ENCODE measurements at places on chromosomes 3 and 15. TPM values are rescaled to one million over a fixed set of nuclear protein-coding genes. Genes with fewer than 3 reads are reported as not detected.

- no peaks in the 10 kb centered on the region for H3K4me1 ChIP-seq
- H3K27ac ChIP-seq: no peak overlapping the region
- no peak for DNase-seq
- no peak overlapping the region for H3K4me3 ChIP-seq
- H3K36me3 ChIP-seq: no peaks in the 10 kb centered on the region
Observed at GRCh38 chr3:100185847-100186246, 71.5 kb upstream of the FILIP1L start.

DNA sequence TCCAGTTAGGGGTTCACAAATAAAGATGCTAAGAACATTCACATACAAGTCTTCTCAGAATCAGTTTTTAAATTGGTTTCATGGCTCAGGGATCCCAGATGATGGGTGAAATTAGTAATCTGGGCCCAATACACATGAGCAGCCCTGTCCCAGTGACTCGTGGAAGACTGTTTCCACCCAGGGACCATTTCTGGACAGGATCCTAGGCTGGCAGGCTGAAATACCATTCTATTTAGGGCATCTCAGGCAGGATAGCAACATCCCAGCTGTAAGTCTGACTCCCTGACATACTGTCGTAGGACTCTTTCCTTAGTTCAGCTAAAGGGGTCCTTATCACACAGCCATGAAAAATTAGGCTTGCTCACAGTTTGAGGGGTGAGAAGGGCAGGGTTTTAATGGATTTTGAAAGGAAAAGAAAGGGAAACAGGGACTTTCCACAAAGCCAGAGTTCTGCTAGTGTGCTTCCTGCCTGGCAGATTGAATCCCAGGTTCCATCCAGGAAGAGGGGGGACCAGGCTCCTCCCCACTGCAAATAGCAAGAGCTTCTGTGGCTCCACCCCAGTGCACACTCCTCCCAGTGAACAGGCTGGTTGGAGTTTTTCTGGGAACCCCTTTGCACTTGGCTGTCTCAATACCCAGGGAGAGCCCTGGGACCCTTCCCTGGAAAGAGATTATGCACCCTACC, 41.3 kb upstream of the LYZL4 start:
- no peaks in the 10 kb centered on the region for H3K27me3 ChIP-seq
- H3K4me3 ChIP-seq: no peak overlapping the region
- no peak overlapping the region for H3K27ac ChIP-seq
- DNase-seq: no peak
- no peaks in the 10 kb centered on the region for H3K36me3 ChIP-seq

NANOGP8 gene
- total RNA-seq: 49.6 TPM

- no peak overlapping the region for H3K4me3 ChIP-seq
- no peaks in the 10 kb centered on the region for H3K27me3 ChIP-seq
- peaks cover 36% of the 10 kb centered on the region for H3K4me1 ChIP-seq
- DNase-seq: peak; percentile 33
- H3K36me3 ChIP-seq: no peaks in the 10 kb centered on the region
Observed at GRCh38 chr3:170465955-170466354, 47.3 kb downstream of the CLDN11 start.

Measured in GM23338 (cell line).